ENCODE measurements at places on chromosomes 3 and 15.

- no peak for DNase-seq
Observed at GRCh38 chr15:31266712-31267111, 59.9 kb upstream of the KLF13 start.

- DNase-seq: no peak
Observed at GRCh38 chr3:70383360-70383831, 71.0 kb upstream of the MDFIC2 start.

- DNase-seq: no peak
Observed at GRCh38 chr15:41692049-41692448, 31.8 kb downstream of the MGA start.

DNA sequence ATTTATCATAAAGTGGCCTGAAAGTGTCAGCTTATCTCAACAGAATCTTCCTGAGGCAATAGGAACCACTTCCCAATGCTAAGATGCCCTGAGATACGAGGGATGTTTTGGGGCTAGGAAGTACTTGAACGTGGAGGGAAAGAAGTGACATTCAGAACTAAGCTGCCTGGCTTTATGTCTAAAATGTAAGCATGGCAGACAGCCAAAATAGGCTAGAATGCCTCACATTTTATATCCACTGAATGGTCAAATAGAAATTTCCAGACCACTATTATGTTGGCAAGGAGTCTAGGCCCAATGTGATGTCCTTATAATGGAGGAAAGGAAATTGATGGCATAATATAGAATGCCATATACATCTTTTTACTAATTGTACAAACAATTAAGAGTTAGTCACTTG is 154.9 kb downstream of the PEX5L start:
- DNase-seq: no peak

GRCh38 chr3:142077859-142078500 is 71.4 kb downstream of the TFDP2 start:
- no peak for DNase-seq

- DNase-seq: no peak
Observed at GRCh38 chr3:16392717-16393116, 120.8 kb downstream of the RFTN1 start.
